ENCODE measurements at places on chromosomes 7 and 10.

GRCh38 chr7:80444811-80445210 is 67.1 kb downstream of the GNAT3 start:
- H3K27me3 ChIP-seq: no peaks in the 10 kb centered on the region
- H3K36me3 ChIP-seq: no peaks in the 10 kb centered on the region
- H3K27ac ChIP-seq: no peak overlapping the region
- peaks cover 11% of the 10 kb centered on the region for H3K4me1 ChIP-seq
- H3K4me3 ChIP-seq: no peak overlapping the region

DNA sequence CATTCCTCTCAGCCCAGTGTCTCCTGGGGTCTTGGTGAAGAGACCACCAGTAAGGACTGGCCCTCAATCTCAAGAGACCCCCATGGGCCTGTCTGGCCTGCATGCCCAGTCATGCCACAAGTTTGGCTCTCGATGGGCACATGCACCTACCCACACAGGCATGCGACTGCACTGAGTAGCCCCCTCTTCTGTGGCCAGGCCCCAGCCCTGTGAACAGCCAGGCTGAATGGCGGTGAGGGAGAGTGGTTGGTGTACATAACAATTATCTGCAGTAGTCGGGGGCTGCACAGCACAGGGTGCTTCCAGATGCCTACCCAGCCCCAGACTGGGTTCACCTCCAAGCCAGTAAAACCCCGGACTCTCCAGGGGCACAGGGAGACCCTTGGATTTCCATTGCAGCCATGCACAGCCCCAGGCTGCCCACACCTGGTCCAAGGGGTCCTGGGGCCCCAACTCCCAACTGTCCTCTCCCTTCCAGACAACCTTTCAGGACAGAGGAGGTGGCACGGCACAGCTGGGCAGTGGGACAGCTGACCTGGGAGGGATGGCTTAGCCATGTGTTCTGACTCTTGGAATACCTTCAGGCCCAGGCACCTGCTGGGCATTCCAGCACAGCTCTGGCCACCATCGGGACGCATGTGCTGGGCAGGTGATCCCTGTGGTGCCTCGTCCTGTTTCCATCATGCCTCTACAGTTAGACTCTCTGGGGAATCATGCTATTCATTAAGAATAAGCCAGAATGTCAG is 21.0 kb upstream of the CSGALNACT2 start:
- H3K27ac ChIP-seq: no peak overlapping the region
- H3K36me3 ChIP-seq: no peaks in the 10 kb centered on the region
- no peak overlapping the region for H3K4me3 ChIP-seq
- H3K27me3 ChIP-seq: no peaks in the 10 kb centered on the region

GRCh38 chr10:74164716-74165529 is 13.9 kb downstream of the ADK start:
- H3K4me3 ChIP-seq: no peak overlapping the region
- H3K4me1 ChIP-seq: peaks cover 15% of the 10 kb centered on the region
- no peak for DNase-seq

- no peaks in the 10 kb centered on the region for H3K4me1 ChIP-seq
- peak; percentile 45 for DNase-seq
- H3K4me3 ChIP-seq: no peak overlapping the region
Measured at GRCh38 chr10:130737621-130738020, 573.9 kb downstream of the TCERG1L start.

- H3K4me1 ChIP-seq: no peaks in the 10 kb centered on the region
- H3K36me3 ChIP-seq: no peaks in the 10 kb centered on the region
- H3K27me3 ChIP-seq: no peaks in the 10 kb centered on the region
- no peak overlapping the region for H3K4me3 ChIP-seq
- DNase-seq: no peak
- H3K27ac ChIP-seq: no peak overlapping the region
Measured at GRCh38 chr7:43387932-43388331, 195.0 kb upstream of the STK17A start.

DNA sequence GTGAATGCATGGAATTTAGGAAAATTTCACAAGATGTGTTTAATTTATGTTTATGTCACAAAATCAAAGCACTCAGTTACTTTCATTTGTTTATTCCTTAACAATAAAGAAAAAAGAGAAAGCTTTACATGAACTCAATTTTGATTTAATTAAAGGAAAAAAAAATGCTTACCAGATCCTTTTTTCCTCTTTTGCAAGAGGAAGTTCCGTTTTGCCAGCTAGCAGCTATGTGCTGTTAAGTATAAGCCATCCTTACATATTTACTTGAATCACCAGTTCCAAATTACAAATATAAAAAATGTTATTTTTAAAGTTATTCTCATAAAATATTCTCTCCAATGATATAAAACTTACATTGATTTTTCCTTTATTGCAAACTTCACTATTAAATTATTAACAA is 12.7 kb downstream of the MRC1 start:
- H3K36me3 ChIP-seq: no peaks in the 10 kb centered on the region
- DNase-seq: no peak
- H3K4me1 ChIP-seq: no peaks in the 10 kb centered on the region
- no peaks in the 10 kb centered on the region for H3K27me3 ChIP-seq
- H3K4me3 ChIP-seq: no peak overlapping the region
- no peak overlapping the region for H3K27ac ChIP-seq

GRCh38 chr7:3688071-3688470 is 387.0 kb downstream of the SDK1 start:
- H3K4me3 ChIP-seq: no peak overlapping the region
- H3K27me3 ChIP-seq: no peaks in the 10 kb centered on the region
- H3K36me3 ChIP-seq: no peaks in the 10 kb centered on the region
- no peaks in the 10 kb centered on the region for H3K4me1 ChIP-seq
- DNase-seq: no peak

DNA sequence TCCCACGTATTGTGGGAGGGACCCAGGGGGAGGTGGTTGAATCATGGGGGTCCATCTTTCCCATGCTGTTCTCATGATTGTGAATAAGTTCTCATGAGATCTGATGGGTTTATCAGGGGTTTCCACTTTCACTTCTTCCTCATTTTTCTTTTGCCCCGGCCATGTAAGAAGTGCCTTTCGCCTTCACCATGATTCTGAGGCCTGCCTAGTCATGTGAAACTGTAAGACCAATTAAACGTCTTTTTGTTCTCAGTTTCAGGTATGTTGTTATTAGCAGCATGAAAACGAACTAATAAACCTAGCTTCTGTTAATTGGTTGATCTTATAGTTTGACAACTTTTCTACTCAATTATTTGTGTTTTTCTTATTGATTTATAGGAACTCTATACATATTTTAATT is 206.3 kb downstream of the NXPH1 start:
- no peaks in the 10 kb centered on the region for H3K36me3 ChIP-seq
- no peak overlapping the region for H3K4me3 ChIP-seq
- no peaks in the 10 kb centered on the region for H3K27me3 ChIP-seq
- H3K27ac ChIP-seq: no peak overlapping the region
- DNase-seq: no peak
- no peaks in the 10 kb centered on the region for H3K4me1 ChIP-seq

DNA sequence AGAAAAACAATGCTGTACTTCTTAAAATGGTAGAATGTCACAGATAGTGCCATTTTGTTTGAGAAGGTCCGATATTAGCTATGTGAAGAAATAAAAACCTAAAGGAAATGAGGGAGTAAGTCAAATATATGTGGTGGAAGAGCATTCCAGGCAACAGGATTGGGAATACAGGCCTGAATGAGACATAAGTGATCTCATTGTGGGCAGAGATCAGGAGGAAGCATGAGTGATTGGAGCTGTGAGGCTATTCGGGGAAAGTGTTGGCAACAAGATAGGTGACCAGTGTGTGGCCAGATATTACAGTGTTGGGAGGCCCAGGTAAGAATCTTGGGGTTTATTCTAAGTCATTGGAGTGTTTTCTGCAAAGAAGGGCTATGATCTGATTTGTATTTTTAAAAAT is 41.3 kb upstream of the AGMO start:
- DNase-seq: no peak
- H3K27me3 ChIP-seq: no peaks in the 10 kb centered on the region
- H3K4me1 ChIP-seq: no peaks in the 10 kb centered on the region
- H3K36me3 ChIP-seq: no peaks in the 10 kb centered on the region
- no peak overlapping the region for H3K4me3 ChIP-seq

DNA sequence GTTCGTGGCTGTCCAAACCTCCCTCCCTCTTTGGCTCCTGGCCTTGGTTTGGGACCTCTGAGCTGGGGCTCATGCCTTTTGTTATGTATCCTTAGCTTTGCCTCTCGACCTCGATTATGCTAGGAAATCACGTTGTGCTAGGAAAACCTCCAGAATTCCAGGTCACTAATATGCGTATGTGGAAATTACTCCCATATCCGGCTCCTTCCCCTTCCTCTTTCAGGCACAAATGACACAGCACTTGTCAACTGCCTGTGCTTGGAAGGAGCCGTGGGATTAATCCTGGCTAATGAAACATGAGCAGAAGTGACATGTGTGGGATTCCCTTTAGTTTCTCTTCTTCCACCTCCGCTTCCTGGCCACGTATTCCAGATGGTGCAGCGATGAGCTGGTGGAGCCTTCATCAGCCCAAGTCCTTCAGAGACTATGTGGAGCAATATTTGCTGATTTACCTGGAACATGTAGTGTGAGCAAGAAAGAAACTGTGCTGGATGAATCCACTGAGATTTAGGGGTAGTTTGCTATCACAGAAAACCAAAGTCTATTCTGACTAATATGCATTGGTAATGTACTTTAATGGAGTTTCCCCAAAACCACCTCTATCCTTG is 149.2 kb downstream of the REEP3 start:
- H3K27me3 ChIP-seq: no peaks in the 10 kb centered on the region
- H3K36me3 ChIP-seq: no peaks in the 10 kb centered on the region
- no peak overlapping the region for H3K27ac ChIP-seq

GRCh38 chr7:28180364-28181147 is at the start of gene JAZF1:
JAZF1 (minus strand) TSS chr7:28180795.
- no peaks in the 10 kb centered on the region for H3K27me3 ChIP-seq
- peak; percentile 68 for DNase-seq
- H3K27ac ChIP-seq: peak within 1 kb of the TSS; percentile 40
- no peaks in the 10 kb centered on the region for H3K4me1 ChIP-seq

DNA sequence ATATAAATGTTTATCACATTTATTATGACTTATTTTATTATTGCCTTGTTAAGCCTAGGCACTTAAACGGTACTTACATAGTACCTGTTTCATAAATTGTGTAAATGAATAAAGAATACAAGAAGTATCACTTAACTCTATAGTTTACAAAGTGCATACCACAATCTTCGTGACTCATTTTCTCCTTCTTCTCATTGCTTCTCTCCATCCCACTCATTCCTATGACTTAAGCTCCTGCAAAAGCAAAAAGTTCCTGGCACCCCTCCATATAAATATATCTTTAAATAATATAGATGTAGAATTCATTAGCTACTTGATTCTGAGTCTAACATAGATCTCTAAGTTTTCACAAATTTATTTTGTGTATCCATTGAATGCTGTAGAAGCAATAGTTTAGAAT is 1382.0 kb upstream of the CELF2 start:
- no peaks in the 10 kb centered on the region for H3K4me1 ChIP-seq
- no peak for DNase-seq
- no peak overlapping the region for H3K27ac ChIP-seq
- H3K4me3 ChIP-seq: no peak overlapping the region

DNA sequence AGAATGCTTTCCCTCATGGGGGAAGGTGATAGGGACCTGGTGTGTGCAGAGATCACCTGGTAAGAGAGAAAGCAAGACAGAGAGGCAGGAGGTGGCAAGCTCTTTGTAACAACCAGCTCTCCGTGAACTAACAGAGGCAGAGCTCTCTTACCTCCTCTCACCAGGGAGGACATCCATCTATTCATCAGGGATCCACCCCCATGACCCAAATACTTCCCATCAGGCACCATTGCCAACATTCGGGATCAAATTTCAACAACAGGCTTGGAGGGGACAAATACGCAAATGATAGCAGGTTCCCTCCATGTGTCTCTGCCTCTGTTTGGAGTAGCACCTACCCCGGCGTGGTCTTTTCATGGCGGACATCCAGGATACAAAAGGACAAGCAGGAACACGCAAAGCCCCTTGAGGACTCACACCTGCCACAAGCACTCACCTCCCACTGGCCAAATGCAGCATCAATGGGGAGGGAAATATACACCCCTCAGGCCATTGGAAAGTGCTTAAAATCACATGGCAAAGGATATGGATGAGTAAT is 431.2 kb upstream of the AUTS2 start:
- H3K4me3 ChIP-seq: no peak overlapping the region
- no peaks in the 10 kb centered on the region for H3K4me1 ChIP-seq
- H3K36me3 ChIP-seq: no peaks in the 10 kb centered on the region
- H3K27ac ChIP-seq: no peak overlapping the region
- no peak for DNase-seq

- H3K36me3 ChIP-seq: no peaks in the 10 kb centered on the region
- no peaks in the 10 kb centered on the region for H3K4me1 ChIP-seq
- no peak for DNase-seq
- H3K27me3 ChIP-seq: no peaks in the 10 kb centered on the region
- no peak overlapping the region for H3K27ac ChIP-seq
- no peak overlapping the region for H3K4me3 ChIP-seq
Measured at GRCh38 chr10:8136736-8137135, 82.2 kb downstream of the GATA3 start.

DNA sequence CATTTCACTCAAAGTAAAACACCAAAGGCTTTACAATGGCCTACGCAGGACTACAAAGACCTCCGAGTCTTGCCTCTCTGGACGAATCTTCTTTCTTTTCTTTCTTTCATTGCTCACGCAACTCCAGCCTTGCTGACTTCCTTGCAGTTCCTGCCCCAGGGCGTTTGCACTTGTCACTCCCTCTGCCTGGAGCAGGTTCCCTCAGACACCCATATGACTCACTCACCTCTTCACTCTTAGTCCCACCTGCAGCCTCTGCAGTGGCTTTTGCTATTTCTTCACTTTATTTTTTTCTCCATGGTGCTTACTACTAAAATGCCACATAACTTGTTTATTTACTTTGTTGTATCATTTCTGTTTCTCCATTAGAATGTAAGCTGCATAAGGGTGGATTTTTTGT is 33.1 kb downstream of the GHRHR start:
- H3K27me3 ChIP-seq: no peaks in the 10 kb centered on the region
- no peak overlapping the region for H3K4me3 ChIP-seq
- no peak overlapping the region for H3K27ac ChIP-seq
- DNase-seq: no peak
- H3K4me1 ChIP-seq: no peaks in the 10 kb centered on the region
- no peaks in the 10 kb centered on the region for H3K36me3 ChIP-seq

- no peak overlapping the region for H3K27ac ChIP-seq
- H3K27me3 ChIP-seq: no peaks in the 10 kb centered on the region
- no peak overlapping the region for H3K4me3 ChIP-seq
- DNase-seq: no peak
Measured at GRCh38 chr7:135800560-135800959, 51.9 kb upstream of the FAM180A start.

Data from small intestine (tissue), 16 donors.